ENCODE measurements at places on chromosomes 4 and X.

GRCh38 chr4:98185279-98185678 lies 42.0 kb upstream of the STPG2 start:
- DNase-seq, result no peak

- no peak for DNase-seq
Measured at GRCh38 chr4:123443401-123444289, 47.0 kb downstream of the SPRY1 start.

DNA sequence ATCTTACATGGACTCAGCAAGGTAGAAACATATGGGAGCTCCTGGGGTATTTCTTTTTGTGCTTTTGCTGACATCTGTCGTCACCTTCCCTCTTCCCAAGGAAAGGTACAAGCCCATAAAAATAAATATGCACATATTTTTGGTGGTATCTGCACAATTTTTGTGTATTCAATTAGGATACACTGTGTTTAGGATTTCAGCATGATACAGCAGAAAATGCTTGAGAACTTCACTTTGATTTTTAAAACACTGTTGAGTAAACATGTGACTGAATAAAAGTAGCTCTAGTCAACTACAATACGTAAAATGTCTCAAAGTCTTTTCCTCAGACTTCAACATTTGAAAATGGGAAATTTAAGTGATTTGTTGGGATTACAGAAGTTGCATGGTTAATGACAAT lies 99.4 kb upstream of the SPANXC start:
- DNase-seq, result no peak

GRCh38 chr4:168409089-168409801 lies 71.0 kb downstream of the DDX60L start:
- no peak for DNase-seq

- no peak for DNase-seq
Measured at GRCh38 chr4:6033381-6033780, 15.2 kb upstream of the C4orf50 start.

DNA sequence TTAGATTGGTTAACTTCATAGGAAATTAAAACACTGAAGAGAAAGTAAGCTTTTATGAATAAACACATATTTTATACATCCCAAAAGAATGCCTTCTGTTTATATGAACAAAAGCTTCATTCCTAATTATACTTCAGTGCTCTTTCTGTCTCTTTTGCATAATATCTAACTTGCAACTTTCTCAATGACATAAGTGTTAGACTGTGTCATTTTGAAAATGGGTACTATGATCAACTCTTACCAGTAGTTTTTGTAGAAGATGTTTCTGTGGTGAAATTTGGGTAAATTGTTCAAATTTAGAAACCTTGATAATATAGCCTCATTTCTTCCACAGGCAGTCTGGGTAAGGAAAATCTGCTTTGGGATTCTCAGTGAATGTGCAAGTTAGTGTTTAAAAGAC lies 991.4 kb downstream of the CCSER1 start:
- no peak for DNase-seq

DNA sequence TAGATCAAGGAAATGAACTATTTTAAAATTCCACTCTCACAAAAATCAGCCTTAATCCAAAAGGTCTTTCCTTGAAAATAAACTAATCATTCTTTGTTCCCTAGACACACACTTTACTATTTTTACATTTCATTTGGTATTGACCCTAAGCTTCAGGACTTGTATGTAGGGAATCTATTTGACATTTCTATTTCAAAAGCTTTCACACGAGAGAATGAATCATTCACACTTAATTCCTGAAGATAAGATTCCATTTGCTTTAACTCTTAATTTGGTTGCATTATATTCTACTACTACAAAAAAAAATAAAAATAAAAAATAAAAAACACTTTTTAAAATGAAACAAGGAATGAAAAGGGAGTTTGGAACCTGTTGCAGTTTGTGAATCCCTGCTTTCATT lies 43.7 kb downstream of the EDNRA start:
- no peak for DNase-seq

DNA sequence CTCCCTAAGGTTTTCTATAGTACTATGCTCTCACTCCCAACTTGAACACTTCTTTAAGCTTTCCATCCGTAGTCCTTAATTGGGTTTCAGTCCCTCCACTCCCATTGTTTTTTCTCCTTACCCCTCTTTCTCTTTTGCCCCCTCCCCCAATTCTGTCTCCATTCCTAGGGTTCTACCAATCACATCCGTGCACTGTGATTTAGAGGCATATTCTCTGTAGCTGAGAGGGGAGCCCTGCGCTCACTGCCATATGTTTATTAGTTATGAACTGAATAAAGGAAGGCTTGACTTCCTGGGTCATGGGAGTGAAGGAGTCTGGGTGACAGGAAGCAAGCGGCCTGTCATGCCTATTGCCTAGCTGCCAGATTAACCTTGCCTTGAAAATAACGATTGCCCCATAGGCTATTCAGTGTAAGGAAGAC lies 471 bp downstream of the MCTS1 start:
- DNase-seq, result no peak

DNA sequence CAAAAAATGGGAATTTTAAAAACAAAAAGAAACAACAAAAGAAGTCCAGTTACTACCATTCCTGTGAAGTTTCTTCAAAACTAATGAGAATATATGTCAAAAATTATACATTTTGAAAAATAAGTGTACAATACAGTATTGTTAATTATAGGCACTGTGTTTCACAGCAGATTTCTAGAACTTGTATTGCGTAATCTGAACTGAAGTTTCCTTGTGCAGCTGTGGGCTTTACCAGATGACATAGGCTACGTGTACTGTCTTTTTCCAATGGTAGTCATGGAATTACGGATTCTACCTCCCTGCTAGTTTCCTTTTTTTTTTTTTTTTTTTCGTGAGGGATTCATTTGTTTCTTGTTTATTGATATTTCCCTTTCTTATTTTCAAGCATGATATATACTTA lies 113.8 kb upstream of the GABRA2 start:
- no peak for DNase-seq

GRCh38 chrX:17403972-17404371 lies 29.0 kb downstream of the NHS start:
- DNase-seq, result no peak

GRCh38 chrX:15471028-15471427 lies 22.1 kb downstream of the PIR start:
- no peak for DNase-seq
